ENCODE measurements at places on chromosomes 5 and 9.

DNA sequence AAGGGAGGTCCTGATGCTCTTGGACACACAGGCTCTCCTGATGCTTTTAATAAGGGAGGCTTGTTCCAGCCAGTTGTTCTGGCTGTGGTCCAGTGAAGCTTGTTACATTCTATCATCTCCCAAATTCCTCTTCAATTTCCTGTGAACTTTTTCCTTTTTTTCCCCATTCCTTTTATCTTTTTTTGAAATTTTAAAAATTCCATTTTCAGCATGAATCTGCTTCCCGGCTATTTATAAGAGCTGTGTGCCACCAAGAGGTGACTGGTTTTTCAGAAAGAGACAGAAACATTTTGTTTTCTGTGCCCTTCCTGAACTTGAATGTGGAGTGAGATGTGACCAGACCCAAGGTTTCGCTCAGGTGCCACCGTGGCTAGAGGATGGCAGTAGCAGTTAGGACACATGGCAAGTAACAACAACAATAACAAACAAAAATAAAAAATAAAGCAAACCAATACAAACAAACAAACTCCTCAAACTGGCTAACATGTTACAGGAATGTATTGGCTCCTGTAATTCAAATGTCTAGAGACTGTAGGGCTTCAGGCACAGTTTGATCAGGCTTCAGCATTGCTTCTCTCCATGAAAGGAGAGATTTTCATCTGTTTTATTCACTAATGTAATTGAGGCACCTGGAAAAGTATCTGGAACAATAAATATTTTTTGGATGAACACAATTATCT lies 121.1 kb downstream of the BOD1 start:
- DNase-seq = no peak

DNA sequence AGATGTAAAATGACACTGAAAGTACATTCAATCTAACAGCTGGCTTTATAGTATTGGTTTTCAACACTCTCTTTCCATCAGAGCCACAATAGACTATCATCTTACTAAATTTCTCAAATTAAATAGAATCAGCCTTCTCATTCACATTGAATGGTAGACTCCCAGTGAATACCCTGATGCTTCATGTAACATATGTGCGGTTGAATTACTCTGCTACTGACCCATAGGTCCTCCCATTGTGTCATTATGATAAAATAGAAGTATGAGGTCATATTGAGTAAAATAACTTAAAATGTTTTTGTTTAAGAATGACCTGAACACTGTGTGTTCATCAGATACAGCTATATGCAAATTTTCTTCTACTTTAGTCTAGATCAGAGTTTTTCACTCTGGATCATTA lies 75.9 kb upstream of the ADAMTSL1 start:
- DNase-seq = no peak

DNA sequence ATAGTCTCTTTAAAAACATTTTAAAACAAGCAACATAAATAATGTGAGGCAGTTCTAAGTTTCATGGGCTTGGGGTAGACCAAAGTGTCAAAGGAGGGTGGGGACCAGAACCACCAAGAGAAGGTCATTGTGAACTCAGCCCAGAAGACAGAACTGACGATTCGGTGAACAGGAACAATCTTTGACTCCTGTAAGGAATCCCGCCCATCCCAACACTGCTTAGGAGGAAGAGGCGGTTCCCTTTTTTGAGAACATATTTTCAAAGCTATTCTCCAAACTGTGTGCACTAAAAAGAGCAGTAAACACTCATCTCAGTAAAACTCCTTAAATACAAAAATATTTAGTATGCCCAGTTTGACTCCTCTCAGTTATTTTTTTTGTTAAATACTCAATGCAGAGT lies 176.5 kb upstream of the TLE4 start:
- no peak for DNase-seq

DNA sequence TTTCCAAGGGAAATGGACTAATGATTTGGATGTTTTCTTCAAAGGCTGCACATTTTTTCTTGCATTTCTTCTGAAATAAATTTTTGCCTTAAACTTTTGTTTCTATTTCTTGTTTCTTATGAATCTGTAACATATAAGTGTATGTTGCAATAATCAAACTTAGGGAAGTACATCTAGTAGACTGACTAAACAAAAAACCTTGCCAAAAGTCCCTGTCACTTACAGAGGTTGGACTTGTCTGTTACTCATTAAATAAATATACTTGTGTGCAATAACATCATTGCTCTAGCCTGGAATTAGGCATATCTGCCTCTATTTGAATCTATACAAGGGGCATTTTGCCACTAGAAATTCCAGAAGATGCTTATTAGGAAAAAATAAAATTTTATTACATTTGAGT lies 56.6 kb downstream of the C6 start:
- DNase-seq = no peak

- DNase-seq = no peak
Measured at GRCh38 chr5:115343855-115344254, 47.4 kb upstream of the CCDC112 start.

DNA sequence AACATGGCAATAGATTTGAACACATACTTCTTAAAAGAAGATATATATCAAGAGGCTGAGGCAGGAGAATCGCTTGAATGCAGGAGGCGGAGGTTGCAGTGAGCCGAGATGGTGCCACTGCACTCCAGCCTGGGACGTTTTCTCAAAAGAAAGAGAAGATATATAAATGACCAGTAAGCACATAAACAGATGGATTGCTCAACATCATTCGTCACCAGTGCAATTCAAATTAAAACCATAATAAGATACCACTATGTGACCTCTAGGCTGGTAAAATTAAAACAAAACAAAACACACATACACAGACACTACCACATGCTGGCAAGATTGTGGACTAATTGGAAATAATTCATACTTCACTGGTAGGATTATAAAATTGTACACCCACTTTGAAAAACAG lies 5.3 kb upstream of the TXN start:
- no peak for DNase-seq

- DNase-seq = no peak
Measured at GRCh38 chr9:38278457-38278856, 114.0 kb upstream of the ALDH1B1 start.

- DNase-seq = no peak
Measured at GRCh38 chr9:134243778-134244467, 79.6 kb upstream of the RNU6ATAC start.

All from stimulated activated CD8-positive, alpha-beta memory T cell treated with anti-CD3 and anti-CD28 coated beads, Interleukin-15, amount 100 ng/mL, for 24 hours (primary cell).